ENCODE measurements at places on chromosomes 5 and 9. TPM values are rescaled to one million over a fixed set of nuclear protein-coding genes. Genes with fewer than 3 reads are reported as not detected.

PCDHGA3 gene
- total RNA-seq: 2.9 TPM

PCDHA12 gene
- total RNA-seq: 0.89 TPM

IRGM gene
- total RNA-seq: 1.2 TPM

OSMR gene
- total RNA-seq: 57.1 TPM

NEURL1B gene
- 35.0 TPM for total RNA-seq

Measured in ureter (tissue), 1 donor.